ENCODE measurements at places on chromosomes 12 and 14.

- DNase-seq = no peak
Observed at GRCh38 chr12:85923767-85924331, 49.8 kb downstream of the NTS start.

GRCh38 chr14:79825046-79825521 is 386.2 kb downstream of the DIO2 start:
- DNase-seq = no peak

- DNase-seq = no peak
Observed at GRCh38 chr14:98685725-98686124, 586.3 kb downstream of the BCL11B start.

DNA sequence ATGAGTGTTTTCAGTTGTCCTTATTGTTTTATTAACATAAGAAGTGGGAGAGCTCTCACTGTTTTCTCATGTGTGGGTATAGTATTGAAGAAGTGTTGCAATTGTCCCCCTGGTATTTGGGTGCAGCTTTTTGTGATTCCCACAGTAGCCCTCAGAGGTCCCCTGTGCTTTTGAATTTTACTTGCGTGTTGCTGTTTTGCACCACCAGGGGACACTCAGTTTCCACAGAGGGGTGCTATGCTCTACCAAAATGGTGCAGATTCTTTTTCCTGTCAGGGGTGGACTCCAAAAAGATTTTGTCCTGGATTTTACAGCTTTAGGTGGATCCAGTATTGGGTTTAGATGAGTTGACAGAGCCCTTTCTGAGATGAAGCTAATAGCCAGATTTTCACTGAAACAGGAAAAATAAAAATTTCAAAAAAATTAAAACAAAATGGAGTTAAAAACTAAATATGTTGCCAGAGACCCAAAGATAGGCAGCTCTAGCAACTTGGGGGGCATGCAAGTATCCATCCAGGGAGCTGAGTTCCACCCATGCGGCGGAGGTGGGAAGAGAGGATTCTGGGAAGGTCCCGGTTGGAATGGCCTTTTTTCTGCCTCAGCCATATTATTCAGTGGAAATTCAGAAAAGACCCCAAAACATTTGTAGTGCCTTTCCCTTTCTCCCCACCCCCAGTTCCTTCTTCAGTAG is 50.2 kb downstream of the TTLL5 start:
- DNase-seq = no peak

GRCh38 chr14:104877806-104878550 is 12.9 kb downstream of the CEP170B start:
- DNase-seq = no peak

DNA sequence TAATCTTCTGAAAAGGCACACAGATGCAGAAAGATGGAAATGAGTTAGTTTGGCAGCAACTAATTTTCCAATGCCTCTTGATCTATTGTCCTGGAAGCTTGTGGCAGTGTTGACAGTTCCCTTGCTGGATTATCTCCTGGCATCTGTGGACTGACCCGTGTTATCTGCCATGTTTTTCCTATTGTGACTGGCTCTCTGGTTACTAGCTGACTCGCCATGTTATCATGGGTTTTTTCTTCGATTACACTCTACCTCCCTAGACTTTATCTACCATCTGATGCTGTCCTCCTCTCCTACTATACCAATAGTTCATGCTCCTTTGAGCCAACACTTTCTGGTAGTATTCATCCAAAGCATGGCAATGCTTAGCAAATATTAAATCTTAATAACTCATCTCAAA is 63.3 kb upstream of the FLRT2 start:
- no peak for DNase-seq

GRCh38 chr14:59507063-59507751 is 22.9 kb downstream of the JKAMP start:
- DNase-seq = no peak

- no peak for DNase-seq
Observed at GRCh38 chr12:7747246-7747645, at the start of gene CLEC4C. Gene CLEC4C (minus strand): TSS chr12:7747375. CDS start chr12:7747348, 27 bp downstream.

DNA sequence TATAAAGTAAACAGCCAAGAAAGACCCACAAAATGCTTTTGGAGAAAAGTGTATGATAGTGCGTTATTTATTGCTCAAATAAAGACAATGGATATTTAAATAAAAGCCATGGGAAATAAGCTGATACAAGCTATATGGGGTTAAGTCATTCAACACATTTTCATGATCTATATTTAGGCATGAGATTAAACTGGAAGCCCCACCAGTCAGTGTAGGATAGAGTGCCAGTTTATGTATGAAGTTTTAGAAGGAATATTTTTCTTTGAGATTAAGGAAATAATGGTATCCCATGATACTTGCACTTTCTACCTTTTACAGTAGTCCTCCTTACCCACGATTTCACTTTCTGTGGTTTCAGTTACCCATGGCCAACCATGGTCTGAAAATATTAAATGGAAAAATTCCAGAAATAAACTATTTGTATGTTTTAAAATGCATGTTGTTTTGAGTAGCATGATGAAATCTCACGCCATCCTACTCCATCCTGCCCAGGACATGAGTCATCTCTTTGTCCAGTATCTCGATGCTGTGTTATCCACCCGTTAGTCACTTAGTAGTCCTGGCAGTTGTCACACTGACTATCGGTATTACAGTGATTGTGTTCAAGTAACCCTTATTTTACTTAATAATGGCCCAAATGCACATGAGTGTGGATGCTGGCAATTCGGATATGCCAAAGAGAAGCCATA is 22.3 kb downstream of the SYT1 start:
- DNase-seq = no peak

DNA sequence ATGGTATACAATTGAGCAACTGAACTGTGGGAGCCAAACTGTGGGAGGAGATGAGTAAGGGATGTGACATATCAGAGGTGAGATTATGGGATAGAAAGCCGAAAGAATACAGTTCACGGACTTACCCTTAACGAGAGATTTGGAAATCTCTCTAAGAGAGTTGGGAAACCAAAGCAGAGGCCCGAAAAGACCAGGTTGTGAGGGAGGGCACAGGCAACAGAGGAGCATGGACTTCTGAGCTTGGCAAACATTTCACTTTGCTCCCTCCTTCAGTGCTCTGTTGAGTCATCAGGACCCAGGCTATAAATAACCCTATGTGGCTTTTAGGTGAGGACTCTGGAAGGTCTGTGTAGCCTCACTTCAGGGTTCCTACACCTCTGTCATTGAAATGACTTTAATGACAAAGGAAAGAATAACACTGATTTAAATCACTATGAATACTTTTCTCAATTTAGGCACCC is 120.6 kb downstream of the TGFB3 start:
- DNase-seq = no peak

DNA sequence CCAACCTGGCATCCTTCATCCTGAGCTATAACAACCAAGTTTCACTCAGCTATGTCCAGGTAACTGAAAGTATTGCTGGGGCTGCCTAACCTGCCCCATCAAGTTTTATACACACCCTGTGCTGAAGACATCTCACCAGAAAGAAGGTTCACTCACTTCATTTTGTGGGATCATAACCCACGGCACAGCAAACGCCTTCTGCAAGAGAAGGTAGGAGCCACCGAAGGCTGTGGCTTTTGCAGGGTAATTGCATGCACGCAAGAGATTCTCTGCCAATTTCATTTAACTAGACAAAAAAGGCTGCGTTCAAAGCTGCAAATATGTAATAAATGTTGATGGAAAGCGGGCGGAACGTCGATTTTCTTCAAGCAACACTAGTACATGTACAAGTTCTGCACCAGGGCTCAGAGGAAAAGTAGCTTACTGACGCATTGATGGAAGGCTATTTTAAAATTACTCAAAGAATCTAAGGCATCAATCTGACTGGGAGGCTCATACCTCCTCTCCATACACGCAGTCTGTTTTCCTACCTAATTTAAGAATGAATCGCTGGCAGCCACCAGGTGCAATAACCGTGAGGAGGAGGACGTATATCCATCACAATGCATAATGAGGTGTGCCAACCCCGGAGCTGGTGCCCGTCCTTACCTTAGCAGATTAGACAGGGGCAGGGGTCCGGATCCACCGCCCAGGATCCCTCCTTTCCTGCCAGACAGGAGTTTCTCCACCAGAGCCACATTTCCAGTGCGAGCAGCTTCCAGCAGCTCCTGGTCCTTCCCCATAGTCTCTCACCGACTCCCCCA is 1.1 kb downstream of the ANKS1B start:
- no peak for DNase-seq

- DNase-seq = no peak
Observed at GRCh38 chr14:68367536-68367935, 425.3 kb downstream of the ZFP36L1 start.

GRCh38 chr12:91123236-91123916 is 12.1 kb upstream of the LUM start:
- DNase-seq = no peak

DNA sequence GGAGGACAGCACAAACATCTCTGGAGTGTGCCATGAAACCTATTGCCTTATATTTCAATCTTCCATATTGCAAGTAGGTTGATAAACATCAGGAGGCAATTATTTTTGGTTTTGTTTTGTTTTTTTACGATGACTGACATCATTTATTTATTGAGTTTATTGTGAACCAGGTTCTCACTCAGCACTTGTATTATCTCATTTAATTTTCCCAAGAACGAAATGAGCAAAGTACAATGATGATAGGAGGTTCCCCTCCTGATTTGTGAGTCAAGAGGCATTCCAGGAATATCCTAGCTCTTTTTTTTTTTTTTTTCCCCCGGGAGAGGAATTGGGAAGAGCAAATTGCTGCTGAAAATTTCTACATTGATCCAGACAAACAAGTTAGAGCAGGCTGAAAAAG is 4.7 kb downstream of the SOCS2 start:
- no peak for DNase-seq

GRCh38 chr12:47984331-47984801 is 19.9 kb downstream of the COL2A1 start:
- DNase-seq = no peak

GRCh38 chr12:91778938-91779400 is 366.7 kb downstream of the BTG1 start:
- DNase-seq = peak; percentile 4

- DNase-seq = no peak
Observed at GRCh38 chr12:57905812-57906475, 35.4 kb upstream of the ATP23 start.
